ENCODE measurements at places on chromosomes 1 and 21.

GRCh38 chr1:23237508-23237907 is 20.2 kb upstream of the HTR1D start:
- no peak for DNase-seq

DNA sequence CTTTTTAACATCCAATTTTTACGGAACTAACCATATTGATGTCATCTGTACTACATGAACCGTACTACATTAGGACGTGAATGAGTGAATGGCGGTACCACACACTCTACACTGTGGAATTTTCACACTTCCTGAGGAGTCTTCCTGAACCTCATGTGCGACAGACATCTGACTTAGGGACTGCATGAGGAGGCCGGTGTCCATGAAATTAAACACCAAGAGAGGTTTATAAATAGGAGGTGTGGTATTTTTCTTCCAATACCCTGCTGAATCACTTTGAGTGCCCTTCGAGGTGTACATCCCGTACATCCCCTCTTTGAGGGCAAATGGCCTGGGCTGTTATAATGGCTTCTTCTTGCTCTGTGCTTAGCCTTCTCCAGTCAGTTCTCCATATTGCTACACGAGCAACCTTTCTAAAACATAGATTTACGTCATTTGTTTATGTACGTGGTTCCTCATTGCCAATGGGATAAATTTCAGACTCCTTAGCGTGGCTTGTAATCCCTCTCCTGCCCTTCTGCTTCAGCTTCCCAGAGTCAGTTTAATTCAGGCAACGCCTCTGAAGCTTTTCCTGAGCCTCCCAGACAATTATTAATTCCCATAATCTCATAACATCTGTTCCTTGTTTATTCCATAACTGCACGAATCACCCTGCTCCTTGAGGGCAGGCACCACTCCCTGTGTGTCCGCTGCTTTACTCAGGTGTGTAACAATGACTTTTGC is 9.4 kb downstream of the ST3GAL3 start:
- no peak for DNase-seq

DNA sequence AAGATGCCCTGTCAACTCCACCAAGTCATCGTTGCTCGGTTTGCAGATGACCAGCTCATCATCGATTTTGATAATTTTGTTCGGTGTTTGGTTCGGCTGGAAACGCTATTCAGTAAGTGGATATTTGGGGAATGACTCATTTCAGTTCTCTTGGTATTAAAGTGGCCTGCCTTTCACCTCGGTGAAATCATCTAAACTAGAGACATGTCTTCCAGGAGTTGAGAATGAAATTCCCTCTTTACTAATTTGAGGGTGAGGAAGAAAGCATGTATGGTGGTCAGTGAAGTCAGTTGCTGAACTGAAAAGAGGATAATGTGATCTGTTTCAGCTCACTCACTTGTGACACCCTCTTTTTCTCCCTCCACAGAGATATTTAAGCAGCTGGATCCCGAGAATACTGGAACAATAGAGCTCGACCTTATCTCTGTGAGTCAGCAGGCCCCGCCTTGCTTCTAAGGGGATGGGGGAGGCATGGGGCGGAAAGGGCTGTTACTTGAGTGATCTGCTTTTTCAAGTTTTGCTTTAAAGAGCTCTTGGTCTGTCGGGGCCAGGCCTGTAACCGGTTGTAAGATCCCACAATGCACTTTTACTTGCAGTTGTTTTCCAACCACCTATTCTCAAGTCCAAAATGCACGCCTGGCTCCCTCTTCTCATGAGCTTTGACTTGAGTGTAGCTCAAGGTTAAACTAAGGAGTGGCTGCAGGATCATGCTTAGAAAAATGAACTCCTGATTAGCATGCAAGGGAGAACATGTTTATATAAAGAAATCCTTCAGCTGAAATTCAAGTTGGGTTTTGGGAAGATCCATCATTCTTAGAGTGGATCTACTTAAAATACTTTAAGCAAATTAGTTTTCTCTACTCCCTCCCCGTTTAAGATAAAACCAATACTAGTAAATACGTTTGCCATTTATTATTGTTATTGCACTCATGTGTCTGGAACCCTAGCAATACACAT is 59.8 kb downstream of the CAPN2 start:
- no peak for DNase-seq

GRCh38 chr1:98669355-98670296 is 8.1 kb downstream of the SNX7 start:
- DNase-seq: no peak

DNA sequence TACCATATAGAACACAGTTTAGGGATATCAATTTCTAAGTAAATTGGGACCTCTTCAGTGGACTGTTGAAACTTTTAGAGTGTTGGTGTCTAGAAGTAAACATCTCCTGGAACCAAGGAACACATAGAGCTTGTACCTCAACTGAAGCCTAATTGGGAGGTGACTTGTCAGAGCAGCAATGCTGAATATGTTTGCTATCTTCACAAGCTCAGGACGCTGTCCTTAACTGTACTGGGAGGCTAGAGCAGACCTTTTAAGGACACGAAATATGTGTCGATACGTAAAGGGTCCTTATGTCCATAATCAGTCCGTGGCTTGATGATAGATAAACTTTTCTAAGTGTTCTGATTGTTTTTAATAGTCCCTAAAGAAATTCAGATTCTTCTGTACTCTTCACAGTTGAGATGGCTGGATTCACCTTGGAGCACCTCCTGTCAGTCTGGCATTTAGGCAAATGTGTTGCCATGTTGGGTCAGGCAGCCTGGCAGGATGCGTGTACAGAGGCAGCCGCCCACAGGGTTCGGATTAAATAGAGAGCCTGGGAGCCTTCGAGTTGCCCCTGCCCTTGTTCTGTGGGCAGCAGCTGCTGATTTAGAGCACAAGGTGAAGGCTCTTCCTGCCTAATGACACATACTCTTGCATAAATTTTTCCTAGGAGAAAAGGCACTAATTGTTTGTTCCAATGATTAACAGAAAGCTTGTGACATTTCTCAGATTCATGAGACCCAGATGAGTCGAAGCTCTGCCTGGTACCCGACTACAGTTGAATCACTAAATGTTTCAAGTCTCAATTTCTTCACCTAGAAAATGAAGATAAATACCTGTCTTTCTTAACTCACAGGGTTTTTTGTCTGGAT is 3.6 kb downstream of the ACTN2 start:
- no peak for DNase-seq

- DNase-seq: no peak
Observed at GRCh38 chr1:57262472-57262871, 161.4 kb downstream of the DAB1 start.

- DNase-seq: no peak
Observed at GRCh38 chr1:116255486-116256285, 117.4 kb upstream of the ATP1A1 start.

GRCh38 chr1:36161641-36162531 is 5.9 kb downstream of the MAP7D1 start:
- DNase-seq: peak; percentile 41

DNA sequence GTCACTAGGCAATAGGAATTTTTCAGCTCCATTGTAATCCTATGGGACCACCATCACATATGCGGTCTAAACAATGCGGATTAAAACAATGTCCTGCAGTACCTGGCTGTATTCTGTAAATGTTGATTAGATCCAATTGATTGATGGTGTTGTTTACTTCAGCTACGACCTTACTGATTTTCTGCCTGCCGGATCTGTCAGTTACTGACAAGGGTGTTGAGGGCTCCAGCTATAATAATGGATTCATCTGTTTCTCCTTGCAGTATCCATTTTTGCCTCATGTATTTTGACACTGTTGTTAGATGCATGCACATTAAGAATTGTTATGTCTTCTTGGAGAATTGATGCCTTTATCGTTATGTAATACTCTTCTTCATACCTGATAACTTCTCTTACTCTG is 39.0 kb downstream of the RAP1A start:
- no peak for DNase-seq

DNA sequence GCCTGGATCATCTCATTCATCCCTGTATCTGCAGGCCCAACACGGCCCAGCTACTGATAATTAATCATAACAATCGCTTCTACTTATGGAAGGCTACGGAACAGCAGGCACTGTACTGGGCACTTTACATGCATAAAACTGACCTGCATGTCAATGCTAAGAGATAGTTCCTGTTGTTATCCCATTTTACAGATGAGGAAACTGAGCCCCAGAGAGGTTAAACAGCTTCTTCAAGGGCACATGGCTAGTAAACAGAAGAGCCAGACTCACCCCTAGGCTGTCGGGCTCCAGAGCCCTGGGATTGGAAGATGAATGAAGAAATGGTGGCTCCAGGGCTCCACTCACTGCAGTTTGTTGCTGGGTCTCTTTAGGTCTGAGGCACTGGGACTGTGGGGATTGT is 27.3 kb upstream of the VPS13D start:
- DNase-seq: no peak

DNA sequence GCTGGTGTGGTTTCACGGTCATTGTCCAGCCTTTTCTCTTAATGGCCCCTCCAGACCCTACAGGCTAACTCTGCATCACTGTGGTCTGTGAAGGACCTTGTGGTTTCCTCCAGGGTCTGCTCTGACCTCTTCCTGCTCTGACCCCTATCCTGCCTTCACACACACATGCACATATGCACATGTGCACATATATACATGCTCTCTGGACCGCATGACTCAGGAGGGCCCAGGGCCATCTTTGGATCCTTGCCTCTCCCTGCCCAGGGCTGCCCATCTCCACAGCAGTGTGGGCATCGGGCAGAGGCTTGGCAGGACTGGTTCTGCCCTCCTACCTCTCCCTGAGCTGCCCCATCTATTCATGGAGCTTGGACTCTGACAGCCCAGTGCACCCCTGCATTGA is 510.9 kb downstream of the PTPRU start:
- no peak for DNase-seq

- no peak for DNase-seq
Observed at GRCh38 chr1:7557301-7557891, 213.7 kb upstream of the VAMP3 start.

DNA sequence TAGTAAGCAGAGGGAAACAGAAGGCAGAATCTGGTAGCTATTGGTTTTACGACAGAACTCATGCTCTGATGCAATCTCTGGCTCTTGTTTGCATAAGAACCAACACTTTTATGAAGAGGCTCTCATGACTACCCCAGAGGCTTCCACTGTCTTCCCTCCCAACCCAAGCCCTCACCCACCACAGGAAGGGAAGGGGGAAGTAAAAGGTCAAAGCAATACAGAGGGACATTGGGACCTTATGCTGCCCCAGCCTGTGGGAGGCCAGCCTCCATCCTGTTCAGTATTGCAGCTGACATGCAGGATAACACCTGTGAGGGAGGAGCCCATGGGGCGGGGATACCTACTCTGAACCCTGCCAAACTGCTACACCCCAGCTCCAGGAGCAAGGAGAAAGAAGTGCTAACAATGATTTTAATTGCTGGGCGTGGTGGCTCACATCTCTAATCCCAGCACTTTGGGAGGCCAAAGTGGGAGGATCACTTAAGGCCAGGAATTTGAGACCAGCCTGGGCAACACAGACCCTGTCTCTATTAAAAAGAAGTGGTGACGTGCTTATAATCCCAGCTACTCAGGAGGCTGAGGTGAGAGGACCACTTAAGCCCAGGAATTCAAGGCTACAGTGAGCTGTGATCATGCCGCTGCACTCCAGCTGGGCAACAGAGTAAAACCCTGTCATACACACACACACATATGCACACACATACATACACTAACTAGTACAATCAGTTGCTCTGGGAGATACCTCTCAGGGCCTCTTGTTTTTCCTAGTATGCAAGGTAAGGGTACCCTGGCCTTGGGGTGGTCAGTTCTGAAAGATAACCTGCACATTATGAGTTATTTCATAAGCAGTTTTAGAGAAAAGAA is 9.5 kb downstream of the MR1 start:
- DNase-seq: no peak

- no peak for DNase-seq
Observed at GRCh38 chr1:43507296-43508295, 23.1 kb upstream of the PTPRF start.

DNA sequence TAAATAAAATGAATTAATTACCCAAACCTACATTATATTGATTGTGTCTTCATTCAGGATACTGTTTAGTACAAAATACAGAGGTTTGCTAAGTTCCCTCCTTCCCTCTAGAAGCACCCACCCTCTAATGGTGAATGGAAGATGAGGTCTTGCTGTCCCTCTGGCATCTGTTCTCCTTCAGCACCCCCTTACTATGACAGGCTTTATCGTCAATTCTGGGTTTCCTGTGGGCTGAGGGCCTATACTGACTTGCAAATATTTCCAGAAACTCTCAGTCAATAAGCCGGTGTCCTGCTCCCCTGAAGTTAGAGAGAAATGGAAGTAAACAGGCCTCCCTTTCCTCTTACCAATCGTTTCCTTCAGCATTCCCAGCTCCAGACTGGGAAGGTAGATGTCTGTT is 13.2 kb downstream of the LAX1 start:
- DNase-seq: no peak

DNA sequence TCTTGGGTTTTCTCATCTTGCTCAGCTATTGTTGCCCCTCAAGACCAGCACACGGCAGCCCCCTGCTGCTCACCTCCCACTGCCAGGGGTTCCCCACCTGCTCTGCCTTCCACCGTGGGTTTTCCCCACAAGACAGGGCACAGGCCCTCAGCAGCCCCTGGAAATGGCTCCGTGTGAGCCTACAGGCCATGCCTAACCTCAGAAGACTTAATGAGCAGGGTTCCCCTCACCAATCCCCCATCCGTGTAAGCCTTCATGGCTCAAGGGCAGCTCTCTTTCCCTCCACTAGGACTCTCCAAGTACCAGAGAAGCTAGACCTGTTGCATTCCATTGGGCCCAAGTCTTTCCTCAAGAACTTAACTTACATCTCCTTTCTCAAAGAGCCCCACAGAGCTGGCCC is 18.4 kb upstream of the RCAN3 start:
- no peak for DNase-seq

- peak; percentile 84 for DNase-seq
Observed at GRCh38 chr1:35930593-35931445, at the start of gene AGO3. Gene AGO3, plus strand, starts transcription at chr1:35931105. Its CDS starts 322 bp downstream, at chr1:35931427.

GRCh38 chr1:31042656-31043055 is 22.9 kb downstream of the PUM1 start:
- no peak for DNase-seq

DNA sequence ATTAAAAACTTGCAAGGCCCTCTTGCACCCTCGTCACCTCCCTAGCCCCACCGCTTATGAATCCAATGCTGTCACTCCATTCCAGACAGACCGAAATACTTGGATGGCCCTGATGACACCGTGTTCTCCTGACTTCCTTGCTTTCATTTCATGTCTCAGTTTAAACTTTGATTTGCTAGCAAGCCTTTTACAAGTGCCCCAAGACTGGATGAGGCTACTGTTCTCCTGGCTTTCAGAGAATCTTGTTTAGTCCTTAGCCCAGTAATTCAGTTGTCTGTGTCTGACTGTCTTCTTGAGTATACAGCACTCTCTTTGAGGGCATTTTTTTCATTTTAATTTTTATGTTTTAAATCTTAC is 824 bp upstream of the IFI44L start:
- DNase-seq: no peak

Measured in activated CD4-positive, alpha-beta T cell treated with anti-CD3 and anti-CD28 coated beads, Interleukin-2, amount 50 U/mL, for 1 hour (primary cell).